ENCODE measurements at places on chromosomes 12 and 14.

GRCh38 chr12:121943926-121944325 lies 25.5 kb downstream of the CFAP251 start:
- no peak for DNase-seq

DNA sequence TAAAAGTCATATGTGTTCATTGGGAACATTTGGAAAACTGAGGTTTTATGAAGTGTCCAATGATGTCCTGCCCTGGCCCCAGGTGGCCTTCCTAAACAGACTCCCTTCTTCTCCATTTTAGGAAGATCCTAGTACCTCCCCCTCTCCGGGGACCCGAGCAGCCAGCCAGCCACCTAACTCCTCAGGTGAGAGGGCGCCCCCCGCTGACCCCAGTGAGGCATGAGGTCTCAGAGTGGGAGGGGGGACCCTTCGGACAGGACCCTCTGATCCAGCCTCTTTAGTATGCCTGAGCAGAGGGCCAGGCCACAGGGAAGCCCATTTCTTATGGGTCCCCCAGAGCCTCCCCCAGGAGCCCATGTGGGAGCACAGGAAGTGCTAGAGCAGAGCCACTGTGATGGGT lies 23.7 kb downstream of the DEGS2 start:
- DNase-seq, result no peak

- no peak for DNase-seq
Measured at GRCh38 chr12:130422676-130423075, 85.0 kb downstream of the PIWIL1 start.

- no peak for DNase-seq
Measured at GRCh38 chr12:57157588-57158173, 10.3 kb upstream of the LRP1-AS start.

GRCh38 chr12:2317772-2318171 lies 265.0 kb downstream of the CACNA1C start:
- DNase-seq, result no peak

GRCh38 chr12:113154351-113154973 lies 4.9 kb downstream of the CFAP73 start:
- no peak for DNase-seq

DNA sequence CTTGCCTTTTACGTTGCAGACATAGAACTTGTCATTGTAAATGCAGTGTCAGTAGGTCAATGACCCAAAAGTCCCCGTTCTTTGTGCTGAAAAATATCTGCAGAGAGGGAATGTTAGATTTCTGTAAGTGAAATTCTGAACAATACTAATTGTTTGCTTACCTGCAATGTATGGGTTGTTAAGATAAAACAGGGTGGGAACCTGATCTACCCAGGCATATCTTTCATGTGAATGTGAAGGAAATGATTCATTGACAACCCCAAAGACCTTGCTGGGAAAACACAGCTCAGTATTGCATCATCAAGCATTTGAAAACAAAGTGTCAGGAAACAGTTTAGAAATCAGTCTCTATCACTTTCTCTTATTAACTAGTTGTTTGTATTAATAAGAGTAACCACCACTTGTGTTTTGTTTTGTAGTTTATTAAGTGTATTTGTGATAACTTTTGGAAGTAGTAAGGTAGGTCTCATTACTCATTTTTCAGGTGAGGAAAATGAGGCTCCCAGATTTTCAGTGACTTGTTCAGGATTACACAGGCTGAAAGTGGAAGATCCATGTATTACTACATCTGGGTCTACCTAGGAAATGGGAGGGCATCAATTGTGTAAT lies 57.9 kb upstream of the SLC38A2 start:
- peak; percentile 87 for DNase-seq

- no peak for DNase-seq
Measured at GRCh38 chr14:23620177-23620702, 15.9 kb upstream of the DHRS2 start.

GRCh38 chr12:15532364-15532977 lies 210.2 kb downstream of the PTPRO start:
- DNase-seq, result peak; percentile 79

- DNase-seq, result no peak
Measured at GRCh38 chr12:95459310-95459709, 14.6 kb upstream of the METAP2 start.

DNA sequence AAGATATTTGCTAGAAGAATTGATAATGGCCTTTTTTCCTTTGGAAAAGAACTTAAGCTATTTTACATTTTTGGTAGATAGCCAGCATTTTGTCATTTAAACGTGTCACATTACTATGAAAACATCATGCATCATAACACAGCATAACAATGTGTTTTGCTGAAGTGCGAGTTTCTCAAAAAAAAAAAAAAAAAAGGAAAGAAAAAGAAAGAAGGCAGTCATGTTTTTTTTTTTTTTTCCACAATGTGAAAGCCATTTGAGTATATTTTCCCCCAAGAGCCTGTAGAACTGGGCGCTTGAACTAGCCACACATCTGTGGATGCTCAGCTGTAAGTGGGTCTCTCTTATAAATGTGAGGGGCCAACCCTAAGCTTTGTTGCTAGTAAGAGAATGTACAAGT lies 300.1 kb downstream of the AKAP6 start:
- peak; percentile 14 for DNase-seq

GRCh38 chr12:113253532-113254285 lies 32.4 kb downstream of the TPCN1 start:
- no peak for DNase-seq

GRCh38 chr14:102486513-102487203 lies 22.9 kb downstream of the ANKRD9 start:
- no peak for DNase-seq

- DNase-seq, result no peak
Measured at GRCh38 chr14:95023115-95023514, 134.2 kb downstream of the DICER1 start.

GRCh38 chr12:57712701-57713100 lies 18.8 kb downstream of the OS9 start:
- DNase-seq, result no peak

DNA sequence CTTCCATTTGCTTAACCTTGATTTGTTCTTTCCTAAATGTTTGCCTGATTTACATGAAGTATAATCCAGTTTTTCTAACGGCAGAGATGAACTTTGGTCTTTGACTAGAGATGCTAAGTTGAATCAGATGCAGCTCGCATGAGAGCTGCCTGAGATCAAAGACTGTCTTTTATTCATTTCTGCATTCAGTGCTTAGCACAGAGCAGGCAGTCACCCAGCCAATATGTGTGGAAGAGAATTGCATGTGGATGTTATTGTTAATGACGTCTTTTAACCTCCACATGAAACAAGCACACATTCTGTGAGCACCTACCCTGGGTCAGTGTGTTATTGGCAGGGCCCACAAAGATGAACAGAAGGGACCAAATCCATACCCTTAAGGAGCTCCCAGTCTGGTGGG lies 99.2 kb downstream of the SLC5A8 start:
- DNase-seq, result no peak

DNA sequence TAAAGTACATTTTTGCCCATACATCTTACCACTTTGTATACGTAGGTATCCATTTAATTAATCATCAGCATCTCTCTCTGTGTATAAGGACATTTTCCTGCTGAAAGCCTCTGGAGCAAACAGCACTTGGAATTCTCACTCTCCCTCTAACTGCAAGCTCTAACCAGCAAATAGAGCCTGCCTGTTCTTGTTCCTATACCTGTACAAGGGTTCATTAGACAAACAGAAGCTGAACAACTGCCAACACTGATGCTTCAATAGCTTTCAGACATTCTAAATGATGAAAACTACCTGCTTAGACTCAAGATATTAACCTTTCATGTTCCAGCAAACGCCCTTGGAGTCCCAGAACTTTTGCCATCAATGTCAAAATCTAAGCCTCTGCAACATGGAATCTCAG lies 98.0 kb downstream of the KCNH5 start:
- DNase-seq, result no peak

DNA sequence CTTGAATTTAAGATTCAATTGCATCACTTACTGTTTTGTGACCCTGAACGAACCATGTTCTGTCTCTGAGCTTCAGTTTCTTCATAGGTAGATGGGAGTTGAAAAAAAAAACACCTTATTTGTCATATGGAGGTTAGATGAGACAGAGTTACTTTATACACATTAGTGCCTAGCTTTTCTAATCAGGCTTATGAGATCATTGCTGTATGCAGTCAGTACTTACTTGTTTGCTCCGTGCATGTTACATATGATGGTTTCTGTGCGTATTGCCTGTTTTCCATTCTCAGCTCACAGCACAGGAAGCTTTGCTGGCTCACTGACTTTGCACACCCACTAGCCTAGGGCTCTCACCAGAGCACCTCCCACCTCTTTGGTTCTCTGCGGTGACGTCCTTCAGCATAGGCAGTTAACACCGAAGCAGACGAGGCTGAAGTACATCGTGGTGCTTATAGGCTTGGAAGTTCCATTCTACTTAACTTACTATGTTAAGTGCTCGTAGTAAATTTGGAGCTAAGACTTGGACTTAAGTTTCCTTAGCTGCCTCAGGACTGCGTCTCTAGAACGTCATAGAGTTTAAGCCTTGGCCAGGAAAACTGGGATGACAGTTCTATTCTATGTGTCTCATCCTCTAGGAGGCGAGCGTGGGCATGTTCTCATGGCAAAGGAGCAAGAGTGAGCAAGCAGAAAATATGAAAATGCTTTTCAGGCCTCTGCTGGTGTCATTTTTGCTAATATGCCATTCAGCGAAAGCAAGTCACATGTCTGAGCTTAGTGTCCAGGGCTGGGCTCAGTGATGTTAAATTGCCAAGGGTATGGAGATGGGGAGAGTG lies 57.3 kb downstream of the NRXN3 start:
- DNase-seq, result no peak

- DNase-seq, result no peak
Measured at GRCh38 chr14:103016071-103016470, 41.3 kb downstream of the CDC42BPB start.

- no peak for DNase-seq
Measured at GRCh38 chr12:39958377-39958776, 147.5 kb downstream of the SLC2A13 start.

GRCh38 chr12:113591480-113591974 lies 119.9 kb upstream of the LHX5 start:
- no peak for DNase-seq

DNA sequence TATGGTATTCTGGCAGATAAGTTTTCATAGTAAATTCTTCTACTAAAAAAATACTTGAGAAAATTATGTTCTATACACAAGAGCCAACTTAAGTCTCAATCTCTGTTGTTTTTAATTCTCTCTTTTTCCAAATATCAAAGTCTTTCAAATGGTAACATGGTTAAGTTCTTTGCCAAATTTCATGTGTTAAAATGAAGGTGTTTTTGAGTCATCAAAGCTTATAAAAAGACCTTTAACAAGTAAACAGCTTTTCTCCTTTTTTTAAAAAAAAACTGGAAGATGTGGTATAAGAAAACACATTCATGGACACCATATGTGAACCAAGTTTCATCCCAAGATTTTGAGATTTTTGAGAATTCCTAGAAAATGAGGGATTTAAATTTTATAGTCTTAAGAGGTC lies 111.3 kb downstream of the FOXG1 start:
- no peak for DNase-seq

DNA sequence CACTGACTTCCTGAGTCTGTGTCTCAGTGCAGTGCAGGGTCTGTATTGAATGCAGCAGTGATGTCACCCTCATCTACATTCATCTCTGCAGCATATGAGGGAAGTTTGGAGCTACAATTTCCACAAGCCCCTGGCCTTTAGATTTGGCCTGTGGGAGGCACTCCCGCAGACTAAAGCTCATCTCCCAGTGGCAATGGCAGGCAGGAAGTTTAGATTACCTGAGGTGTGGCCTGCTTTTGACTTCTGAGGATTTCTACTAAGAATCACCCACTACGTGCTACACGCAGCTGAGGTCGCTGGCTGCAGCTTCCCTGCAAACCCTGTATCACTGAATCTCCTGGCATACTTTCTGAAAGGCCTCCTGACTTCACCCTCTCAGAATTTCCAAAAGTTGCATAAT lies 202.2 kb upstream of the PRKD1 start:
- peak; percentile 3 for DNase-seq

DNA sequence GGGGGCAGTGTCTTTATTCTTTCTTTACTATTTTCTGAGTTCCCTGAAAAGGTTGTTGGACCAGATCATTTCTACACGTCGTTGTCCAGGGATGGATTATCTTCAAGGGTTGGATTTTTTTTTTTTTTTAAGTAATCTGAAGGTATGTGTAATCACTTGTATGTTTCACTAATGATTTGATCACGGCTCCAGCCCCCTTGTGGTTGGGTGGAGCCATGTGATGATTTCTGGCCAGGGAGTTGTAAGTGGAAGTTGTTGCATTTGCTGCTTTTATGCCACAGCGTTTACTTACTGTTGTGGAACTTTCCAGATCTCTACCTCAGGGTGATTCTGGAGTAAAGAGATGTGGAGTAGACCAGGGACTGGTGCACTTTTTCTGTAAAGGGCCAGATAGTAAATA lies 390.3 kb downstream of the AACS start:
- no peak for DNase-seq

DNA sequence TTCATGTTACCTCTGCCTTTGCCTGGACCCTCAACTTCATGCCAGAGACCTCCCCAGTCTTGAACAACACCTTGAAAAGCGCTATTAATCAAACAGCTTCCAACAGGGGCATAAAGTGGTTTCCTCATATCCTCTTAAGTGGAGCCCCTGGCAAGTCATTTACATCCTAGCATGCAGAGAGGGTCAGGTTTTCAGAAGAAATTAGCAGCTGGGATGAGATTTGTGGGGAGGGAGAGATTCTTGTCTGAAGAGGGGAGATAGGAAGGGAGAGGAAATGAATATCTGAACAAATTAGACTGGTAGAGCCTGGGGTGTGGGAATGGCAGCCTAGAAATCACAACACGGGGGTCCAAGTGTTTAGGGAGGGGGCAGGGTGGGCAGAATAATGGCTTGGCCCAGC lies 45.6 kb downstream of the CALM1 start:
- DNase-seq, result no peak

DNA sequence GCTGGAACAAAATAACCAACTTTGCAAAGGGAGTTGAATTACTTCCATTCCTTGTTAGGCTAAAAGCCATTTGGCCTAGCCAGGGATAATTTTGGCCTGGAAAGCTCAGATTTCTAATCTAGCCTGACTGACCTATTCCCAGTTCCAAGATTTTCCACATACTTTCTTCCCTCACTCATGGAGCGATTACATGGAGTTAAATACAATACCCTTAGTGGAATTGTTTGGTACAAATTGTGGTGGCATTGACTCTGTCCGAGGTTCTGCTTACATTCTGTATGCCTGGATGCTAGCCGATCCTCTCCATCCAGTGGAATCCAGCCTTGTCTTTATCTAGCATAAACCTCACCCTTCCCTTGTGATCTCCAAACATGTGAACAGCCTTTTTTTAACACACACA lies 965.1 kb downstream of the DIO2 start:
- no peak for DNase-seq

- no peak for DNase-seq
Measured at GRCh38 chr12:47808574-47809365, 10.9 kb downstream of the HDAC7 start.

GRCh38 chr14:55702511-55702910 lies 122.5 kb downstream of the KTN1 start:
- no peak for DNase-seq

DNA sequence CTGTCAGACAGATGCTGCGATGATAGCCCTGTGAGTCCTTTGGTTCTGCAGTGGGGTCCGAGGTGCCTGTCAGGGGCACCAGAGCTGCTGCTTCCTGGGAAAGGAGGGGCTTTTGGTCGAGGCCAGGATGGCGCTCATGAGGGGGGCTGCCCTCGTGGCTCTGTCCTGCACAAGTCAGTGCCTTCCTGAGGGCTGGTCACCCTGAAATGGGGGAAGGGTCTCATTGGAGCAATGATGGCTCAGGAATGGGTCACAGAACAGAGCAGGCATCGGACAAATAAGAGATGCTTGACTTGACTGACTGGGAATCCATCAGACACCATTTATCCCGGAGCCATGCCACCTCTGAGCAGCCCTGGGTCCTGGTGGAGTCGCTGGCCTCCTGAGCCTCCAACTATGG lies 121.9 kb downstream of the ADGRD1 start:
- no peak for DNase-seq
